ENCODE measurements at places on chromosomes 1 and 21.

GRCh38 chr1:17692645-17693044 lies 62.5 kb upstream of the ACTL8 start:
- no peak for DNase-seq

DNA sequence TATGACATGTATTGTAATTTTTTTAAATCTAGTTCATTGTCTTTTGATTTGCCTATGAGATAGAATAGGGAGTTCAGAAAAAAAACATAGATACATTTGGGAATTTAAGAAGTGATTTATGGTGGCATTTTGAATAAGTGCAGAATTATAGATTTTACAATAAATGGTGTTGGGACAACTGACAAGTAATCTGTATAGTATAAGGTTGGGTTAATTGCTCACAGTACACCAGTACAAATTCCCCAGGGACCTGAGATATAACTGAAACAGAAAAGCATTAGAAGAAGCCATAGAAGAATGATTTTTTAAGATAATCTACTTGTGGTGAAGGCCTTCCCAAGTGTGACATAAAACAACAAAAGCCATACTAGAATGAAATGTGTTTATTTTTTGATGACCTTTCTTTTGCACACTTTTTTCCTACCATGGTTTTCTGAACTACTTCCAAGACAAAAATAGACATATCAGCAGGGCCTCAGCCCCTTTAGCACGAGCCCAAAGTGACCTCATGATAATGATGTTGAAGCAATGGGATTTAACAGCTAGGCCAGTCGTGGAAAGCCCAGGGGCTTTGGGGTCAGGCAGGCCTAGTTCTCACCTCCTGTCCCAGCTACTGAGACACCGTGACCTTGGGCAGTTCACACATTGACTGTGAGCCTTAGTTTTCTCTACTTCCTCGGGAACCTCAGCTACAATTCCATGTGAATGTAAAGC lies 87.4 kb downstream of the GREM2 start:
- DNase-seq, result no peak

DNA sequence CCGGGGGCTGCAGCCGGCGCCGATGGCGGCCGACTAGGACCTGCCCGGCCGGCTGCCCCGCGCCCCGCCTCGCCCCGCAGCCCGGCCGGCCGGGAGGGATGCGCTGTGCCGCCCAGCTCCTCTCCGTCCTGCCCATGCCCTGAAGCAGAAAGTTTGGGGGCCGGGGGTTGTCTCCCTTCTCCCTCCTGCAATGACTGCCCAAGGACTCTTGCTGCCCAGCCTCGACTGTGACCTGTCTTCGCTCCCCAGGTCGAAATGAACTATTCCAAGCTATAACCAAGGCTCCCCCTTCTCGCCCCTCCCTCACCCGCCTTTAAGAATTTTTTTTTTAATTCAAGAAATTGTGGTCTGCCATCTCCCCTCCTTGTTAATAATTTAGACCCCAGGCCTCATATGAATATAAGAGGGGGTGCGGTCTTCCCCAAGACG lies 361 bp downstream of the TMCC2 start:
- no peak for DNase-seq

DNA sequence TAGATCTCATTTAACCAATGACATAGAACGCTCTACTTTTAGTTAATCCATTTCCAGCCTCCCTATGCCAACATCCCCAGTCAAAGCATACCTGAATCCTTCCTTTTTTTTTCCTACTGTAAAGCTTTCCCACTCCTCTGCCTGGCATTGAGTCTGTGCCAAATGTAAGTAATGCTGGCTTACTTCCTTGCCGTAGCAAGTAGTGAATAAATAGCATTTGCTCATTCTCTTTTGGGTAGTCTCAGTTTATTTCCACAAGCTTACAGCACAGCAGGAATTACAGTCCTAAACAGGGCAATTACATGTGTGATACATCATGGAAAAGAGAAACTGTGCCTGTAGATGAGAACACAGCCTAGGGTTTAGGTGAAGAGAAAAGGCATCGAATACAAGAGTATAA lies 352.6 kb upstream of the NEGR1 start:
- no peak for DNase-seq

- DNase-seq, result no peak
Observed at GRCh38 chr1:16251381-16251780, 14.4 kb upstream of the CPLANE2 start.

GRCh38 chr1:27522432-27523336 lies 32.7 kb upstream of the WASF2 start:
- DNase-seq, result peak; percentile 54

- no peak for DNase-seq
Observed at GRCh38 chr1:113040041-113040440, 33.0 kb upstream of the LRIG2 start.

GRCh38 chr1:51214615-51215131 lies 21.4 kb upstream of the RNF11 start:
- DNase-seq, result no peak

DNA sequence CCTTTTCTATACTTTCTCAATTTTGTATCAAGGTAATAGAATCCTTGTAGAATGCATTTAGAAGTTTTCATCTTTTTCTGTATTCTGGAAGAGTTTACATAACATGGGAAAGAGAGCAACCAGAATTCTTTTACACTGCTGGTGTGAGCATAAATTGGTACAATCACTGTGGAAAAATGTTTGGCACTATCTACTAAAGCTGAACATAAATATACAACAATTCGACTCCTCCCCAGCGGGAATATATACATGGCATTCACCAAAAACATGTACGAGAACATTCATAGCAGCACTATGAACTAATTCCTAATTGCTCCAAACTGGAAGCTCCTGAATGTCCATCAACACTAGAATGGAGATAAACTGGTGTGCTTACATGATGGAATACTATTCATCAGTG lies 1.8 kb upstream of the ACBD6 start:
- no peak for DNase-seq

DNA sequence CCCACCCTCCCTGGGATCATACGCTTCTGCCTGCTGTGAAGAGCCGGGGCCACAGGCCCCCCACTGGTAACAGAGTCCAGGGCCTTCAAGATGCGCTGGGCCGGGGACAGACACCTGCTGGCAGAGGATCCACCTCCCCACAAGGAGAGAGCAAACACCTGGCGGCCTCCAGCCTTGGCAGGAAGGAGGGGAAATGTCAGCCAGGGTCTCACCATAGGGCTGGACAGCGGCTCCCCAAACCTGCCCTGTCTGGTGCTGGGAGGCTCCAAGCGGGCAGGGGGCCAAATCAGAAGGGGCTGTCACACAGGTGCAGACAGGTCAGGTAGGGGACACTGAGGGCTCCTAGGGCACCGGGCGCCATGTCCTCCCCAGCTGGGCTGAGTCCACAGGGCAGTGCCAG lies 58.9 kb downstream of the KCNAB2 start:
- no peak for DNase-seq

DNA sequence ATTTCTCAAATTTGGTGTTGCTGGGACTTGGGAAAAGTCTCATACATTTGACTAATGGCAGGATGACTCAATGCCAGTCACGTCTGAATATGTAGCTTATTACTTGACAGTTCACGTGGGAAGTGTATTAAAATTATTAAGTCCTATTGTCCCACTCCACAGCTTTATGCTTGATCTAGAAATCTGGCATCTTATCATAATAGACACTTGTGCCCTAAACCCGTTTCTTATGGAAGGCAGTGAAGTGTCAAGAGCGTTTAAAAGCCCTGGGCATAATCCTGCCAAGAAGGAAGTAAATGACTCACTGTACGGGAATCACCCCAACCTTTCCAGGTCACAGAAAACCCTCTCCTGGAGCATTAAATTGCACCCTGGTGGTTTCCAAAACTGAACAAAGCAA lies 207.4 kb downstream of the APP start:
- no peak for DNase-seq

- DNase-seq, result no peak
Observed at GRCh38 chr1:196114193-196114592, 494.0 kb downstream of the KCNT2 start.

GRCh38 chr1:109671067-109671466 lies 3.2 kb downstream of the GSTM2 start:
- DNase-seq, result peak; percentile 0

DNA sequence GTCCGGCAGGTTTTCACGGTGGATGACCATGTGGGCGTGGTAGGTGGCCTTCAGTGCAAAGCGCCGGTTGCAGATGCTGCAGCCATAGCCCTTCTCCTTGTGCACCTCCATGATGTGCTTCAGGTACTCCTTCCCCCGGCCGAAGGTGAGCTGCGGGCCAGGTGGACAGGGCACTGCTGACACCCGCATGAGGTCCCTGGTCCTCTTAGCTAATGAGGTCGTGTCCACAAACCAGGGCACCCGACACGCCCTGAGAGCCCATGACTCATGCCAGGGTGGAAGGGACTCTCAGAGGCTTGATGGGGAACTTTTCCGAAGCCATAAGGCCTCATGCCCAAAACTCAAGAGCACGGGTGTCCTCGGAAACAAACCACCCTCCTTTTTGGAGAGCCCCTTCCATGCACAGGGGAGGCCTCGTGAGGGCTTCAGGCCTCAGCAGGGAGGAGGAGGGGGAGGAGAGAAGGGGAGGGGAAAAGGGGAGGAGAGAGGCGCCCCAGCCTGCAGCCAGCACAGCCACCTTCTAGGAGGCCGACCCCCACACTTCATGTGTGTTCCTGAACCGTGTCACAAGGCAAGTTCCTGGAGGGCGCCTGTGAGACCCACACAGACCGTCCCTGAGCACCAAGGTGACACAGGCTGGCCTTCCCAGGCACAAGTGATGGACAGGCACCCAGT lies 54.4 kb upstream of the RIPK4 start:
- DNase-seq, result no peak

GRCh38 chr21:28580585-28580984 lies 412.1 kb downstream of the LTN1 start:
- no peak for DNase-seq

DNA sequence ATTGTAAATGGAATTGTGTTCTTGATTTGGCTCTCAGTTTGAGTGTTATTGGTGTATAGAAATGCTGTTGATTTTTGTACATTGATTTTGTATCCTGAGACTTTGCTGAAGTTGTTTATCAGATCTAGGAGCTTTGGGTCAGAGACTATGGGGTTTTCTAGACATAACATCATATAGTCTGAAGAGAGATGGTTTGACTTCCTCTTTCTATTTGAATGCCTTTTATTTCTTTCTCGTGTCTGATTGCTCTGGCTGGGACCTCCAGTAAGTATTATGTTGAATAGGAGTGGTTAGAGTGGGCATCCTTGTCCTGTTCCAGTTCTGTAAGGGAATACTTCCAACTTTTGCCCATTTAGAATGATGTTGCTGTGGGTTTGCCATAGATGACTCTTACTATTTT lies 39.1 kb upstream of the ANGPTL1 start:
- no peak for DNase-seq

DNA sequence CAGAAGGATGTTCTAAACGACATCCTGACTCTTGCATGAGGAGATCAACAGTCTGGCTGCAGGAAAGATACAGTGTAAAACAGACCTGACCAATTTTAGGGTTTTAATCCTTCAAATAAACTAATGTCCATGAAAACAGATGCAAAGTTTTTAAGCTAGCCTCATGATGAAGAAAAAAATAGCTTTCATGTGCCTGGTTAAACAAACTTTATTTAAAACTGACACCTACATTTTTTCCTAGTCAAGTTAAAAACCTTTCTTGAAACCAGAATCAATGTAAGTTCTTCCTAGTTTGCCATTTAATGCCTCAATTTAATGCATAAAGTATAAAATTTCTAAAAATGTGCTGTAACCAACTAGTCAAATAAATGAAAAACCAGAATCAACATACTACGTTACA lies 2.9 kb downstream of the WDR26 start:
- DNase-seq, result peak; percentile 27

GRCh38 chr1:117009132-117009531 lies 7.6 kb downstream of the CD101 start:
- DNase-seq, result no peak

DNA sequence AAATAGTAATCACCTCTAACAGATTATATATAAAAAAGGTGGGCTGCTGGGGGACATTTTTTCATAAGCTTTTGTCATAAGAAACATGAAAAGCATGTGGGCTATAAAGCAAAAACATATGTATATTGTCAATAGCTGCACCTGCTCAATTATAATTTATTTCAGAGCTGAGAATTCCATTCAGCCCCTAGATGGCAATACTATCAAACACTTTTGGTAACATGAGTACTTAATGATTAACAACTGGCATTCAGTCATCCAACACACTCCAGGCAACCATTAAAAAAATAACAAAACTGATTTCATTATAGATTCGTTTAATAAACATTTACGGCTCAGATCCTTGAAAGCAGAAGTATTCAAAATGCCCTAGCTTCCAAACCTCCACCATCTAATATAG lies 115.1 kb downstream of the KCTD3 start:
- no peak for DNase-seq

DNA sequence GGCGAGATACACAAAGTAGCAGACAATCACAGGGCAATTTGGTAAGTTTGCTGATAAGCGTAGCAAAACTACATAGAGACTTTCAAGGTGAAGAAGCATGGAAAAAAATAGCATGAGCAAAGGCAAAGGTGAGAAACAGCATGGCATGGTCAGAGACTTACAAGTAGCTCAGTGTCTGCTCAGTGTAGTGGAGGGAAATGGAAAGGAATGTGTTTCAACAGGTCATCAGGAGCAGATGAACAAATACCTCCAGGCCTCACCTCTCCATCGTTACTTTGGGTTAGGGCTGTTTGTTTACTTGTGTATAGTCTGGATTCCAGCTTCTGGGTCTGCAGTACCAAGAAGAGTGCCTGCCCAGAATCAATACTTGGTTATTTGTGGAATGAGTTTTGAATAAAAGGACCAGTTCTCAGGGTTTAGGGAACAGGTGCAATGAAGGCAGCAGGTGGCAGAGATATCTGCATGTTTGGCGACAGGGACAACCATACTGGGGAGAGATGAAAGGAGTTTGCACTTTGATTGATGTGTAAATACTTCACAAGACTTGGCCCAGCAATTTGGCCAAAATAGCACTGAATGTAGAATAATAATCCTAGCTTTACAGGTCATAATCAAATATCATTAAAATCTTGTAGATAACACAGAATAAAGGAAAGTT lies 97.0 kb upstream of the FGGY start:
- DNase-seq, result no peak

GRCh38 chr1:56827711-56828110 lies 8.5 kb upstream of the FYB2 start:
- no peak for DNase-seq

DNA sequence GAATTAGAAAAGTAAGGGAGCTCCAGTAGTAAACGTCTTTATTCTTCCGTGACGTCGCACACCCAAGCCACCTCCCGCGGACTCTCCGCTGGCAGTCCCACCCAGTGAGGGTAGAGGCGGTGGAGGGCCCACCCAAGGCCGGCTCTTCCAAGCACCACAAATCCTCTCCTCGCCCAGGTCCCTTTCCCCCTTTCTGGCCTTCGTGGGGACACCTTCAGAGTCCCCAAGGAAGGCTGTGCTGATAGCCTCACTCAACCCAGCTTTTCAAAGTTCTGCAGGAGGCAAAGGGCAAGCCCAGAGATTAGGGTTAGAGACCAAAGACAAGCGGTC lies 349 bp upstream of the GPN2 start:
- DNase-seq, result no peak

DNA sequence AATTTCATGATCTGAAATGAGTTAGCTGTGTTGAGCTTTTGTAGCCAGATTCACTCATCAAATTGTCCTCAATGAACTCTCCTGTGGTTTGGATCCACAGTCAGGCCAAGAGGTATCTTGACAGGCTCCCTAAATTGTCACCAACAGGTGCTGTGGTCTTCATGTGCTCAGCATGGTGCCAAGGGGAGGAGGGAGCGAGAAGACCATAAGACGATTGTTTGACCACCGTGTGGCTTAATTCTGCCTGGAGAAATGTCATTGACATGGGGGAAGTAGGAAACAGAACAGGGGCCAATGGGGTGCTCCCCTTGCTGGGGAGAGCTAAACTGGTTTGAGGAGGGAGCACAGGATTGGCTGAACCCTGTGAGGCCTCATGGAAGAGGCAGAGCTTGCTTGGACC lies 219.3 kb downstream of the KCNJ6 start:
- no peak for DNase-seq

- no peak for DNase-seq
Observed at GRCh38 chr1:118322331-118322730, 137.3 kb upstream of the SPAG17 start.
